ENCODE measurements at places on chromosomes 4 and X.

GRCh38 chrX:22660756-22661155 is 339.0 kb upstream of the DDX53 start:
- no peak for DNase-seq

DNA sequence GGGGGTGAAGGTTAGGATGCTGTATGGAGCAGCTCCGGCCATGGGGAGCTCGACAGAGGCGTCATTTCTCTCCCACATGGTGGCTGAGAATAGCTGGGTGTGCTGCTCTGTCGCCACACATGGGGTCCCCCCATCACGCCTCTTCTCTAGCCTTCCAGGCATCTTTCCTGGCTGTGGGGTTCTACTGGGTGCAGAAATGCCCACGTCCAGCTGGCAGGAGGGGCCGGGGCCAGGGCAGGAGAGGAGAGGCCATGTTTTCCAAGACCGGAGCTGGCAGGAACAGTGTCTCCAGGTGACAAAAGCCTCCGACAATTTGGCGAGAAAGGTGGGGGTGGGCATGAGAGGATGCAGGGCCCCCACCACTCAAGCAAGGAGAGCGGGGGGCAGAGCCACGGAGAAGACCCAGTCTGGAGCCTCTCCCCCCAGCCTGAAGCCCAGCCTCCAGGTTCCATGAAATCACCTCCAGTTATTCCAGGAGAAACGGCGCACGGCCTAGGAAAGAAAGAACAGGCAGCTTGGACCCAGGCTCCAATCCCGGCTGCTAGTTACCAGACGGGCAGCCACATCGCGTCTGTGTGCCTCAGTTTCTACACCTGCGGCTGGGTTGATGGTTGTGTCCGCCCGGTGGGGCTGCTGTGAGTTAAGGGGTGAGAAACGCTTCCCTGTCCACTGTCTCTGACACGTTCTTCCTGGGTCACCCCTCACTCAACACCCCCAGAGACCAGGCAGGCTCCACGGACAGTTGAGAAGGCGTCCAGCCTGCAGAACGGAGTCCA is 27.4 kb upstream of the SPON2 start:
- no peak for DNase-seq

GRCh38 chrX:72126048-72126415 is 5.7 kb downstream of the RTL5 start:
- no peak for DNase-seq

DNA sequence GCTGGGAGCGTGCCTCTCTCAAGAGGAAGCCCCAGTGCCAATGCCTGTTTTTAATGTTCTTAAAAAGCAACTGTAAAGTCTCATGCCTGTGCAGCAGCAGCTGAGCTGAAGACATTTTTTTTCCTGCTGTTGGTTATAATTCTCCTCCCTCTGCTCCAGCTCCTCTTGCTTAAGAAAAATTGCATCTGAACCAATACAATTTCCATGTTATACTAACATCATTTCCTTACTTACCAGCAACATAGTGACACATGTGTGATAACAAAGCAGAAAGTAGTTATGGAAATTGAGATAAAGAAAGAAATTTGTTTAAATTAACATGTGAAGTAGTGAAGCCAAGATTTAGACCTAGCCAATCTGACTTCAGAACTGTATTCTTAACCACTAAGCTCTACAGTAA is 101.4 kb downstream of the TBC1D19 start:
- DNase-seq: no peak

DNA sequence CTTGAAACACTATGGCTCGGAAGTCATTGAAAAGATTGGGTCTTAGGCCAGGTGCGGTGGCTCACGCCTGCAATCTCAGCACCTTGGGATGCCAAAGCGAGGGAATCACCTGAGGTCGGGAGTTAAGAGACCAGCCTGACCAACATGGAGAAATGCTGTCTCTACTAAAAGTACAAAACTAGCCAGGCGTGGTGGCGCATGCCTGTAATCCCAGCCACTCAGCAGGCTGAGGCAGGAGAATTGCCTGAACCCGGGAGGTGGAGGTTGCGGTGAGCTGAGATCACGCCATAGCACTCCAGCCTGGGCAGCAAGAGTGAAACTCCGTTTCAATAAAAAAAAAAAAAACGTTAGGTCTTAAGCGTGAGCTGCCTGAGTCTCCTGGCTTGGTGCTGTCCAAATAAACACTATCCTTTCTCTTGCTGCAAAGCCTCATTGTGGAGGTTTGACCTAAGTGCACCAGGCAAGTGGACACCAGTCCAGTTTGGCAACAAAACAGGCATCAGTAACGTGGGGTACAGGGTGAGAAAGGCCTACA is 185.9 kb downstream of the DHRSX start:
- no peak for DNase-seq

DNA sequence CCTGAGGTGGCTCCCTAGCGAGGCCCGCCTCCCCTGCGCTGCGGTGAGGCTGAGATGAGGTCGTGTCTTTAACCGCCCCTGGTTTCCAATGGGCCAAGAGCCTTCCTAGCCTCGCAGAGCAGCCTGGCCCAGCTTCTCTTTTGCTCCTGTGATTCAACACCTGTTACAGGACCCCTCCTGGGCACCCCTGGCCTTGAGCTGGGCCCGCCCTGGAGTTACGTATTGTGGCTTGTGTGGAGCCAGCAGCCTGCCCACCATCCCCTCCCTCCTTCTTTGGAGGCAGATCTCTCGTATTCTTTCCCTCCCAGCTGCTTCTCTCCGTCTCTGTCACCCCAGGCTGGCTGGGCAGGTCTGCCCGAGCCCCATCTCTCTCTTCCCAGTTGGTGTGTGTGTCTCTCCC is 19.3 kb upstream of the UBA1 start:
- no peak for DNase-seq

GRCh38 chrX:103919270-103919637 is 43.2 kb upstream of the TMSB15B start:
- DNase-seq: no peak

DNA sequence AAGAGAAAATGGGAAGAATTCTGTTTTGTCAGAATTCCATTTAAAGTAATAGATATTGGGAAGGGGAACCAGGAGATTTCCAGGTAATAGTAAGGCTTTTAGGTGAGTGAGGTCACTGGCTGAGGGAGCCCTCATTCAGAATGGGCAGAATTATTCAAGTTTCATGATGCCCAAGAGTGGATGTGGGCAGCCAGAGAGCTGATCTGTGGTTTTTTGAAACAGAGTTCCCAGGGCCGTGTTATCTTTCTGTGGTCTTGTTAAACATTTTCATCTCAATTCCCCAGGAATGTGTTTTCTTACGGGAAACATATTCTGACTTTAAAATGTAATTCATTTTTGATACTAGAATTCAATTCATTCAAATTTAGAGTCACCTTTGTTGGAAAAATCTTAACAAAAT is 182.0 kb upstream of the AADAT start:
- DNase-seq: no peak

- DNase-seq: no peak
Measured at GRCh38 chr4:79917246-79917645, 155.8 kb downstream of the ANTXR2 start.

DNA sequence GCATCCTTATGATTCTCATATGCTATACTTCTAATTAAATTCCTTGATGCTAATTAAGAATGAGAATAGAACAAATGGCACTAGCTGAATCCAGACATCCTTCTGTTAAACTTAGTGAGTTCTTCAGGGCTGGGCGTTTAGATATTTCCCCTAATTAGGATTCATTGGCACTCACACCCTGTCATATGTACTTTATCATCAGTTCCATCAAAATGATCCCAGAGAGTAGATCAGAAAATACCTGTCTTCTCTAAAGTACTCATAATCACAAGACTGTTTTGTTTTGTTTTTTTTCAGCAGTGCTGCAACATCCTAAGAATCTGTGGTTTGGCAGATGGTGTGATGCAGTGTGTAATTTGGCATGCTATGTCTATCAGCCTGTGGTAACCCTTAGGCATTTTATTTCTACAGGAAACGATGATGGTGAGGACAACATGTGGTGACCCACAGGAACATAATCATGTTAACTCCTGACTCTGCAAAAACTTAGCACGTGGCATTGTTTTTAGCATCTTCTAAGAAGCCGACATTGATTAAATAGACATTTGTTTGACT is 2528.4 kb downstream of the ARAP2 start:
- DNase-seq: no peak

DNA sequence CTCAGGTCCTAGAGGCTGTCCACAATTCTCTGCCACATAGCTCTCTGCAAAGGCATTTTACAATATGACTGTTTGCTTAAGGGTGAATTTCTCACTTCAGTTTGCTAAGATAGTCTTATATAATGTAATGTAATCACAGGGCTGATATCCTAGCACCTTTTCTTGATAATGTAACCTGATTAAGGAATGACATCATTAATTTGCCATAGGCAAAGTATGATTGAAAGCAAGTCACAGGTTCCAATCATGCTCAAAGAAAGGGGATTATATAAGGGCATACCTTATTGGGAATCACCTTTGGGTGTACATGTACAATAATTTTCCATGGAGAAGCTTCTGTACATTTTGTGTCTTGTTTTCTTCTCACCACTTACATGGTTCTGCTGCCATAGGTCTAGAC is 18.9 kb downstream of the GNRHR start:
- no peak for DNase-seq

GRCh38 chr4:139050446-139050845 is 34.9 kb downstream of the NOCT start:
- no peak for DNase-seq

DNA sequence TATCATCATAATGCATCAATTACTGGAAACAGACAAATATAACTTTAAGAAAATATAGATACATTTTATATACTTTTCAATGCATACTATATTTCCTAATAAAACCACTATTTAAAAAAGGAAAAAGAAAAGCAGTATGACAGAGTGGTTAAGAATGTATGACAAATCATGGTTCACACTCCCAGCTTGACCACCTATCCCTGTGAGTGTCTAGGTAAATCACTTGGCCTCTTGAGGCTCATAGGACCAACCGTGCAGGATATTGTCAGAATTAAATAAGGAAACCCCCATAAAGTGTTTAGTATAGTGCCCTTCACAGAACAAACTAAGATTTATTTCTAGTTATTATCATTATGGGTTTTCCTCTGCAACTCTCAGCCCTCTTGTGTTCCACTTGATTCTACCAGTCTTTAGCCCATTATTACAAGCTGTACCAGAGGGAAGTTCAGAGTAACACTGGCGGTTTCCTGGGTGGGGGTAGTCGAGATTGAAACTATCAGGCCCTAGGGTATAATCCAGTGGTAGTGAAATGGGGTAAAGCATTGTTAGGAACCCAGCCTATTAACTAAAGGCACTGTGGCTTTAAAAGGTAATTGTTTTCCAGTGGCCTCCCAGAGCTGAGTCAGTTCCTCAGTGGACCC is 55.5 kb upstream of the PAK3 start:
- DNase-seq: no peak

DNA sequence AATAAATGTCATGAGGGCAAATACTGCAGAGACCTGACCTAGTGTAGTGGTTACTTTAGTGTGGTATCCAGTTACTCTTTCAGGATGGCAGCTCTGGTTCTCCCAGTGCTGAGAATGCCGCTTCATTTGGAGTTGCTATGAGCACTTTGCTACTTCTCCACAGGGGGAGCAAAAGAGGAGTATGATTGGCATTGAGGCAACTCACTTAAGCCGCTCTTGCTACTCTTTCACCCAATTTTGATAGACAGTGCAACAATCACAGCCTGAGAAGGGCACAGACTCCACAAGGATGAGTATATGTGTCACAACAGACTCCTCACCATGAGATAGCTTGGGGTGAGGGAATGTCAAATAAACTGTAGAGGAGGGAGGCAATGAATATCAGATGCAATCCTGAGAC is 81.2 kb downstream of the NPY1R start:
- DNase-seq: no peak

Data from NCI-H187 treated with DMSO at 0.1 percent for 48 hours (cell line).